ENCODE measurements at places on chromosomes 5 and 9. TPM values are rescaled to one million over a fixed set of nuclear protein-coding genes. Genes with fewer than 3 reads are reported as not detected.
A peak's percentile ranks its signal among the peaks of the same experiment; 100 is the strongest.

- H3K27ac ChIP-seq = no peak overlapping the region
- H3K4me3 ChIP-seq = no peak overlapping the region
- DNase-seq = no peak
- H3K27me3 ChIP-seq = no peaks in the 10 kb centered on the region
- H3K36me3 ChIP-seq = no peaks in the 10 kb centered on the region
Observed at GRCh38 chr5:125160787-125161502, 414.5 kb upstream of the ZNF608 start.

DNA sequence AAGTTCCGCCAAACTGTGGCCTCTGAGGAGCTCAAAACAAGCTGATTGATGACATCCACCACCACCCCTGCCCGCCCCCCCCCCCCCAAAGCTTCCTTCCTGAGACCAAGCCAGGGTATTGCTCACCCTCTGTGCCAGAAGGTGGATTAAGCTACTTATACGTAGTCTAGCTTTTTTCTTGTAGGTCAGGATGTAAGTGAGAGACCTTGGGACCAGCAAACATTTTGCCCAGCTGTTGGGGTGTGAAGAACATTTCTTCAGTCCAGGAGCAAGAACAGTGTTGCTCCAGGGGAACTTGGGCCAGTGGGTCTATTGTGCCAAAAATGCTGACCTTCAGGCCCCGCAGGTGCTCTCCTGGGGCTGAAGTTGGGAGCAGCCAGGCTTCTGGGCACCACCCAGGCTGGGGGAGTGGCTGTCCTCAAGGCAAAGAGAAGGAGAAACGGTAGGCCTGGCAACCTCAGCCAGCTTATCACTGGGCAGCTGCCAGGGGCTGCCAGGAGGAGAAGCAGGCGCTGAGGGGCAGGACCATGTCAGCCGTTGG, 18.0 kb downstream of the NEURL1B start:
- no peak overlapping the region for H3K27ac ChIP-seq
- H3K27me3 ChIP-seq = no peaks in the 10 kb centered on the region

DNA sequence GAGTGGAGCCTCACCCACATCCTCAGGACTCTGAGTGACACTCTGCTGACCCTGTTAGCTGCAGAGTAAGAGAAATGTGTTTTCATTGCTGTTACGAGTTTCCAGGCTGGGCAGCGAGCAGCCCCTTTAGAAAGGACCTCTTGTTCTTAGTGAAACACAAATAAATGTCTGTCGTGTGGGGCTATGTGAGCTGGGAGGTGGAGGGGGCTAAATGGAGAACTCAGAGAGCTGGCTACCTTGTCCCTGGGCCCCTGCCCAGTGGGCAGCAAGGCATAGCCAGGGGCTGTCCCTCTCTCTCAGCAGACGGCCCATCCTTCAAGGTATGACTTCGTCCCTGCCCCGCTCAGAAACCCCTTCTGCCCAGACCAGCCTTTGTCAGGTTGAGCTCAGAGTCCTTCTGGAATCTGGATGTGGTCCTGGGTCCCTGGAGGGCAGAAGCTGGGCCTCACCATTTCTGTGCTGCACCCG, 10.2 kb downstream of the DCANP1 start:
- H3K27ac ChIP-seq = no peak overlapping the region
- no peak overlapping the region for H3K4me3 ChIP-seq
- H3K36me3 ChIP-seq = no peaks in the 10 kb centered on the region
- no peaks in the 10 kb centered on the region for H3K27me3 ChIP-seq
- no peak for DNase-seq
- H3K4me1 ChIP-seq = no peaks in the 10 kb centered on the region

BARHL1 gene
- total RNA-seq = not detected

GRCh38 chr5:1021136-1021968, 12.8 kb downstream of the NKD2 start:
- H3K27ac ChIP-seq = no peak overlapping the region
- H3K36me3 ChIP-seq = no peaks in the 10 kb centered on the region
- no peak for DNase-seq
- H3K27me3 ChIP-seq = no peaks in the 10 kb centered on the region
- no peaks in the 10 kb centered on the region for H3K4me1 ChIP-seq
- H3K4me3 ChIP-seq = no peak overlapping the region

FOXD4 gene
- total RNA-seq = 0.30 TPM

- DNase-seq = no peak
- no peaks in the 10 kb centered on the region for H3K27me3 ChIP-seq
- no peak overlapping the region for H3K27ac ChIP-seq
- no peak overlapping the region for H3K4me3 ChIP-seq
- H3K4me1 ChIP-seq = no peaks in the 10 kb centered on the region
- no peaks in the 10 kb centered on the region for H3K36me3 ChIP-seq
Observed at GRCh38 chr5:125038477-125038876, 292.0 kb upstream of the ZNF608 start.

ARL14EPL gene
- total RNA-seq = not detected

DNA sequence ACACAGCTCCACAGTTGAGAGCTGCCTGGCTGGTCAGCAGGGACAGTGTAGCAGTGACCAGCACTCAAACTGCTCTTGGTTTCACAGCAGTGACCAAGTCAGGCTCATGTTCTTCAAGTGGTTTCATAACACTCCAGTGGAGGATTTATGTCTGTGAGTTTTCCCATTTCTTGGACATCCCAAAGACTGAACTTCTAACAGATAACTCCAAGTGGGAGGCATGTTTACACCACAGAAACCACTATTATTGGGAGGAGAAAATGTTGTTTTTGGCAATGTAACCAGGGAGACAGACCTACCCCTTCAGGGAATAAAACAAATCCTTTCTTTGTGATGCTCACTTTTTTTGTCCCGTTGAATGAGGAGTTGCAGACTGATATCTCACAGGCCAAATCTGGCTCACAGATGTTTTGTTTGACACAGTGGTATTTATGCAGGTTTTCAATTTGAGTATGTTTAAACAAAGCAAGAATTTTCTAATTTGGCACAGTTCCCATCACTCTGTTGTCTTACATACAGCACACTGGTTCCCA, 141.5 kb downstream of the RMI1 start:
- no peak for DNase-seq
- no peak overlapping the region for H3K27ac ChIP-seq

- peak overlapping the region; percentile 95 for H3K27ac ChIP-seq
- H3K36me3 ChIP-seq = no peaks in the 10 kb centered on the region
- H3K4me3 ChIP-seq = peak overlapping the region; percentile 66
- H3K27me3 ChIP-seq = no peaks in the 10 kb centered on the region
- no peak for DNase-seq
- H3K4me1 ChIP-seq = peaks cover 49% of the 10 kb centered on the region
Observed at GRCh38 chr9:70257991-70258691, 637 bp upstream of the SMC5 start.

- no peaks in the 10 kb centered on the region for H3K36me3 ChIP-seq
- no peaks in the 10 kb centered on the region for H3K27me3 ChIP-seq
- peaks cover 32% of the 10 kb centered on the region for H3K4me1 ChIP-seq
Observed at GRCh38 chr5:32445831-32446614, 1.5 kb upstream of the ZFR start.

- no peak for DNase-seq
- H3K4me3 ChIP-seq = no peak overlapping the region
- no peak overlapping the region for H3K27ac ChIP-seq
- no peaks in the 10 kb centered on the region for H3K27me3 ChIP-seq
- H3K36me3 ChIP-seq = no peaks in the 10 kb centered on the region
Observed at GRCh38 chr9:130244548-130245165, 20.9 kb upstream of the HMCN2 start.

LHX3 gene
- total RNA-seq = not detected

CARD9 gene
- total RNA-seq = 0.70 TPM

RGS7BP gene
- total RNA-seq = not detected

DNA sequence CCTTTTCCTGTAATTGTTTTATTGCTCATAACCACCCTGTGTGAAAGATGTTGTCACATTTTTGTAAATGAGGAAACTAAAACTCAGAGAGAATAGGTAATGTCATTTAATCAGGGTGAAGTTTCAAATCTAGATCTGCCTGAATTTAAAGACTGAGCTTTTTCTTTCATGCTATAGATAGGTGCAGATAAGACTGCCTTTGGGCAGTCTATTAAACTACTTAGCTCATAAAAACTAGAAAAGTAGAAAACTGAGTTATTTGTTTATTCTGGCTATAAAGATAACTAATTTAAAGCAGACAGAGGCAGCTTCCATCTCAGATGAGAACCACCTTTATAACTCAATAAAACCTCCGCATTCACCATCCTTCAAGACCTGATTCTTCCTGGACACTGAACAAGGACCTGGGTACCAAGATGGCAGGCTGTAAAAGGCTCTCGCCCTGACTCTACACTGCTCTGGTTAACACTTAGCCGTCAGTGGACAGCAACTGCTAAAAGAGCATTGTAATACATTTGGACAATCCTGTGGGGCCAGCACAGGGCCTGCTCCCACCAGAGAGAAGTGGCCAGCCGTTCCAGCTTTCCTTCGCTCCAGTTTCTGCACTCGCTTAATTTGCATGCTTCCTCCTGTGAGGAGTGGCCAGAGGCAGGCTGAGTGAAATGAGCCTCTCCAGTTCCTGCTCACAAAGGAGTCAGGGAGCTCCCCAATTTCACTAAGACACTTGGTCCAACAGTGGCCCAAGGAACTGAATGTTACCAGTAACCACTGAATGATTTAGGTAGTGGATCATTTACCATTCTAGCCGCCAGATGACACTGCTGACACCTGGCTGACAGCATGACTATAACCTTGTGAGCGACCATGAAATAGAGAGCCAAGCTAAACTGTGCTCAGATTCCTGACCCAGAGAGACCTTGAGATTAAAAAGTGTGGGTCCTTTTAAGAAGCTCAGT, 566.4 kb downstream of the EFNA5 start:
- no peaks in the 10 kb centered on the region for H3K4me1 ChIP-seq
- H3K27me3 ChIP-seq = no peaks in the 10 kb centered on the region
- DNase-seq = no peak
- no peak overlapping the region for H3K27ac ChIP-seq
- H3K36me3 ChIP-seq = no peaks in the 10 kb centered on the region
- no peak overlapping the region for H3K4me3 ChIP-seq

DNA sequence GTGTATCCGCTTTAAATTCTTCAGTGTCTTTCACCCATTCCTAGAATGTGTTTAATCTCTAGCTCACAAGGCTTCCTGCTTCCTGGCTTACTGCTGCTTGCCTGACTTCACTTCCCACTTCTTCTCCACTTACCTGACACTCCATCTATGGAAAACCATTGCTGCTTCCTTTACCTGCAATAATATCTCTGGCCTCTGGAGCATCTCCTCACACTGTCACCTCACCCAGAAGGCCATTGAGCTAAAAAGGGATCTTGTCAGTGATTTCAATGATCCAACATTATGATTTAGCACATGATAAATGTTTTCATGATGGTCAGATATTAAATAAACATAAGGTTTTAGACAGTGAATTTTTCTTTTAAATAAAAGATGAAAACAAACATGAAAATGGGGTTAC, 281.1 kb downstream of the MRPS30 start:
- H3K4me1 ChIP-seq = no peaks in the 10 kb centered on the region
- H3K27ac ChIP-seq = no peak overlapping the region
- no peaks in the 10 kb centered on the region for H3K36me3 ChIP-seq
- H3K4me3 ChIP-seq = no peak overlapping the region
- DNase-seq = no peak
- no peaks in the 10 kb centered on the region for H3K27me3 ChIP-seq

GRCh38 chr9:89843591-89843990, 238.8 kb downstream of the GADD45G start:
- no peaks in the 10 kb centered on the region for H3K36me3 ChIP-seq
- DNase-seq = no peak
- H3K4me1 ChIP-seq = no peaks in the 10 kb centered on the region
- no peaks in the 10 kb centered on the region for H3K27me3 ChIP-seq
- no peak overlapping the region for H3K27ac ChIP-seq
- no peak overlapping the region for H3K4me3 ChIP-seq
